ENCODE measurements at places on chromosomes 2 and 18. TPM values are rescaled to one million over a fixed set of nuclear protein-coding genes. Genes with fewer than 3 reads are reported as not detected.

DNA sequence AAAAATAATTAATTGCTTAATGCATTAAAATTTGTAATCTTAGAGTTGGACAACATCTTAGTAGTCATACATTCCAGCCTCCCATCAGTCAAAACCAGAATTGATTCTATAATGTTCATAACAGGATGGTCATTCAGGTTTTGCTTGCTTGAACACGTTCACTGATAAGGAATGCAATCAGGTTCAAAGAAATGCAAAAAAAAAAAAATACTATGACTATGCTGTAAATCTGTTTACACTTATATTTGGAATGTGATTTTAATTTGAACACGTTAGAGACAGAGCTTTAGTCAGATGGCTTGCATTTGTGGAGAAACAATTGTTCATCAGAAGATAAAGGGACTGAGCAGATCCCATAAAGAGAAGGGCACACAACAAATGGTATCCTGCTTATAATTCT lies 131.3 kb upstream of the UNC80 start:
- no peak for DNase-seq

DNA sequence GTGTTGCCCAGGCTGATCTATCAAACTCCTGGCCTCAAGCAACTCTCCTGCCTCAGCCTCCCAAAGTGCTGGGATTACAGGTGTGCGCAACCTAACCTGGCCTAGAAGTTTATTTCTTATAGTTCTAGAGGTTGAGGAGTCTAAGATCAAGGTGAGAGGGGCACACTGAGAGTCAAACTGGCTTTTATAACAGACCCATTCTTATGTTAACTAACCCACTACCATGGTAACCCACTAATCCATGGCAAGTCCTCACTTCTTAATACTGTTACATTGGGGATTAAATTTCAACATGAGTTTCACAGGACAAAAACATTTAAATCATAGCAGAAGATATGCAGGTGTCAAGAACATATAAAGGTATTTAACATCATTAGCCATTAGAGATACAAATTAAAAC lies 50.6 kb downstream of the MDH1 start:
- no peak for DNase-seq

DNA sequence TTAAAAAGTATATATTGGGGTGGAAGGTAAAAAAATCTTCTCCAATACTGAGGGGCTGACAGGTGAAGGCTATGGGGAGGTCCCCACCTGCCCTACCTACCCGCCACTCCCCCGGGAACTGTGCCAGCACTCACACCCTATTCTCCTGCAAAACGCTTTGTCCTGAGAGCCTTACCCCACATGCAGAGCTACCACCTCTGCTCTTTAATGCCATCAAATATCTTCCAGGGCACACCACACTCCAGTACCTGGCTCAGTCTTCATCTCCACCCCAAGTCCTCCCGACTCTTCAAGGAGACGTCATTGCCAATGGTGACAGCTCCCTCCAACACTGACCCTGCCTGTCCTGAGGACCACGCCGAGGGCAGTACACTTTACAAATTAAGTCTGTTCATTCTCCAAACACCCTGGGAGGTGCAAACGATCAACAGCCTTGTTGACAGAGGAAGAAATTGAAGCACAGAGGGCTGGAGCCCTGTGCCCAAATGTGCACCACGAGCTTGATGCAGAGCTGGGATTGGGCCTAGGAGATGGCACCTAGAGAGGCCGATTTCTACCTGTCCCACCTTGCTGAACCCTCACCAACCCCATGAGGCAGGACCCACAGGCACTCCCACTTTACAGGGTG lies 6.0 kb upstream of the GPR55 start:
- DNase-seq = no peak

The TNFRSF11A gene
- 5.4 TPM for total RNA-seq

The MROH2A gene
- total RNA-seq = 0.71 TPM

The GALR1 gene
- 0.05 TPM for total RNA-seq

The COQ10B gene
- total RNA-seq = 19.2 TPM

DNA sequence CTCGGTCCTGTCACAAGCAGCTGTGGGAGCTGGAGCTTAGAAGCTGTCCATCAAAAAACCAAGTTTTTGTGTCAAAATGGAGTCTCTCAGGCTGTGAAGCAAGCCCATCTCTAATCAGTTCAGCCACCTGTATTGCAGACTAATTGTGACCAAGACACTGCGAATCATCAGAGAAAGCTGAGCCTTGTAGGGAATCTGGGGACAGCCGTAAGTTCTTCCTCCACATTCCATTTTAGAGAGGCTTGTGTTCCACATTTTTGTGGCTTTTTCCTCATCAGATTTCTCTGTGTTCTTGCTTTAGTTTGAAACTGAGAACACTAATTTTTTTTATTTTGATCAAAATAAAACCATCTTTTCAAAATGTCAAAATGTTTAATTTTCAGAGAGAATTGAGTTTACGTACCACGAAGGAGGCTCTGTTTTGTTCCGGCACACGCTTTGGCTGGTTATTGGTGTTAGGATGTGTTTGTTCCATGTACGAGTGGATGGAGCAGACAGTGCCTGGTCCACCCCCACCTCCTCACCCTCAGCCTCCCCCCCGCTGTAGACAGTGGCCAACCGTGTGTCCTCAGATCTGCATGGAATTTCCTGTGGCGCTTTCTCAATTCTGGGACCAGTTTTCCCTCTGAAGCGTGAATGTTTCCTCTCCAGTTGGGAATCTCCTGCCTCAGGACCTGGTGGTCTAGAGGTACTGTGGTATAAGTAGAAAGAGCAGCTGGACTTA lies 140.8 kb downstream of the AGAP1 start:
- DNase-seq = no peak

GRCh38 chr2:9808334-9809063 lies 34.8 kb upstream of the TAF1B start:
- DNase-seq = no peak

DNA sequence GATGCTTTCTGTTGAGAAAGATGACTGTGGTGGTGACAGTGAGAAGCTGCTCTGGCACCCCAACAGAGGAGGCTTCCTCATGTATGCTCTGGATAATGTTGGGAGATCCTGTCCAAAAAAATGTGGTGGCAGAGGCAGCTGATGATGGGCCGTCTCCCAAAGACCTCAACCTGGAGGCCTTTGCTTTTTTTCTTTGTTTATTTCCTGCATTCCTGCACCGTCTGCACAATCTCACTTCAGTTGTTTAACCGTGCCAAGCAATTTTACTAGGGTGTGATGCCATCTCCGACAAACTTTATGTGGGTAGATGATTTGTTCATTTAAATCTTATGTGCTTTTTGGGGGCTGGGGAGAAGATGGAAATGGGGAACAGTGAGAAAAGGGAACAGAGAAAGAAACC lies 62.2 kb upstream of the IGFBP5 start:
- no peak for DNase-seq

DNA sequence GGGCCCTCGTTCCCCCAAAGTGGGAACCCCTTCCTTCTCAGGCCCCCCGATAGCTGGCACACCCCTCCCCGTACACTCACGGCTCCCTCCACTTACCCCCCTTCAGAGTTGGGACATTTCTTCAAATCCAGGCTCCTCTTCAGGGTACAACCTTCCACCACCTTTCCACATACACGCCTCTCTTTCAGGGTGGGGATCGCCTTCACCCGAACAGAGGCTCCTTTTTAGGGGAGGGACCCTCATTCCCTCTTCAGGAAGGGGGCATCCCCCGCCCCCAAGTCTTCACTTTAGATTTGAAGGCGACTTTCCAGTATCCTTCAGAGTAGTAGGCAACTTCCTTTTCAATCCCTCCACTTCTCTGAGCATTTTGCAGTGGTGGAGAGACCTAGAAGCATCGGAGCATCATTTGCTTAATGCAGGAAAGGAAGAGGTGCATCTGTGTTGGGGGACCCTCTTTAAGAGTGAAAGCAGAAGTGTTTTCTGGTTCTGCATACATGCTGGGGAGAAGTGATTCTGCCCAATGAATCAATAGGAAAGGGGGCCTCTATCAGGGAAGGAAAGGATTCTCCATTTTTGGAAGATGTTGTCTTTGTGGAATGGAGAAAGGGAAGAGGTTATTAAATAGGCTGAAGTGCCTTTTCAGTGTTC lies 845 bp downstream of the EML4 start:
- peak; percentile 23 for DNase-seq

The LOXL3 gene
- total RNA-seq = 1.4 TPM

The MRPL33 gene
- total RNA-seq = 135 TPM

All from thymus (tissue), 14 donors.